ENCODE measurements at places on chromosomes 7 and 10.

GRCh38 chr10:34699904-34700517 lies 115.1 kb downstream of the PARD3 start:
- no peak for DNase-seq

- no peak for DNase-seq
These were observed 122.3 kb downstream of the PPP1R3A start for GRCh38 chr7:113796557-113796956.

DNA sequence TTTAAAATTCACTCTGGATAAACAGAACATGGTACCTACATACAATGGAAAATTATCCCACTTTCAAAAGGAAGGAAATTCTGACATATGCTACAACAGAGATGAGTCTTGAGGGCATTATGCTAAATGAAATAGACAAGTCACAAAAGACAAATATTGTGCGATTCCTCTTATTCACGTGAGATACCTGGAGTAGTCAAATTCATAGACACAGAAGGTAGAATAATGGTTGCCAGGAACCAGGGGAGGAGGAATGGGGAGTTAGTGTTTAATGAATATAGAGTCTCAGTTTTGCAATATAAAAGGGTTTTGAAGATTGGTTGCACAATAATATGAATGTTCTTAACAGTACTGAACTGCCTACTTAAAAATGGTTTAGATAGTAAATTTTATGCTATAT lies 69.8 kb upstream of the WAC start:
- no peak for DNase-seq

DNA sequence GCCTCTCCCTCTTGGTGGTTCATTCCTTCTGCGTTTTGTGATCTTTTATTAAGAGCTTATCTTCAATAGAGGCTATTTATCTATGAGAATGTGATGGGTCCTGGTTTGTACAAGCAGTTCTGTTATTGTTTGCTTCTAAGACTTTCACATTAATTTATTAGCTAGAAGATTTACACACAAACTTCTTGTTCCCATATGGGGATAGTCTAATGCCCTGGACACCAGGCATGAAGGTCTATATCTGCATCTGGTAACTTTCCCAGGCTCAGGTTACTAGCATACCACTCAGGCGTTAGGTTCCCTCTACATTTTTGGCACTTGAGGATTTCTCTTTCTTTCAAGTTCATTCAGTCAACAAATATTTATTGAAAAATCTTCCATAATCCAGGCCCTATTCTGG lies 7.7 kb downstream of the XPNPEP1 start:
- no peak for DNase-seq

- DNase-seq, result peak; percentile 39
These were observed 9.3 kb upstream of the TET1 start for GRCh38 chr10:68550747-68551411.

DNA sequence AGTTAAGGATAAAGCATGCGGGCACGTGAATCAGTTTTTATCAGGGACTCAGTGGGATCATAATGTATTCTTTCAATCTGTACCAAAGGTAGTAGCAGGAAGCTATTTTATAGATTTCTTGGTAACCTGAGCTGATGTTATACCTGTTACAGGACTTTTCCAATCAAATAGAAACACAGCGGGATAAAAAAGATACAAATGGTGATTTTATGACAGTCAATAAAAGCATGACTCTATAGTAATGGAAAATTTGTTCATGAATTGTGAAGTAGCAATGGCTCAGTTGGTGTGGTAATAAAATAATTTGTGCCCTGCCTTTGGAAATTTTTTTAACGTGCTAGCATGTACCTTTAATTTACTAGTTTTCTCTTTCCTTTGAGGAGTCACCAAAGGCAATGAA lies 300.7 kb upstream of the CELF2 start:
- no peak for DNase-seq

- DNase-seq, result no peak
These were observed 44.1 kb upstream of the GDF10 start for GRCh38 chr10:47255866-47256265.

DNA sequence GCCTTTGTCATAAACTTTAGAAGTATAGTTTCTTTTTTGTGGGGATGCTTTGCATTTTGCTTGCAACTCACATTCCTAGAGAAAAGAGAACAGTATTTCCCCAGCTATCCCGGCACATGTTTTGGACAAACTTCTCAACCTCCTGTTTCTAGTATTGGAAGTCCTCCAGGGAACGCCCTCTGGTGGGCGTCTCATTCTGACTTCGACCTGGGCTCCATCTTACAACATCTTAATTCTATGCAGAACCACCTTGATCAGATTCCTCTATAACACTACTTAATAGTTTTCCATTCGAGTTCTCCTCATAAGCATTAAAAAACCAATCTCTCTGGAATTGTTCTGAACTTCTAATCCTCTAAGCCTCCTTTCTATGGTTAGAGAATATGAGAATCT lies 139.5 kb upstream of the FZD8 start:
- peak; percentile 2 for DNase-seq

GRCh38 chr7:128424686-128425275 lies 15.0 kb upstream of the IMPDH1 start:
- no peak for DNase-seq

- no peak for DNase-seq
These were observed 49.7 kb downstream of the ADCY1 start for GRCh38 chr7:45623740-45624391.

DNA sequence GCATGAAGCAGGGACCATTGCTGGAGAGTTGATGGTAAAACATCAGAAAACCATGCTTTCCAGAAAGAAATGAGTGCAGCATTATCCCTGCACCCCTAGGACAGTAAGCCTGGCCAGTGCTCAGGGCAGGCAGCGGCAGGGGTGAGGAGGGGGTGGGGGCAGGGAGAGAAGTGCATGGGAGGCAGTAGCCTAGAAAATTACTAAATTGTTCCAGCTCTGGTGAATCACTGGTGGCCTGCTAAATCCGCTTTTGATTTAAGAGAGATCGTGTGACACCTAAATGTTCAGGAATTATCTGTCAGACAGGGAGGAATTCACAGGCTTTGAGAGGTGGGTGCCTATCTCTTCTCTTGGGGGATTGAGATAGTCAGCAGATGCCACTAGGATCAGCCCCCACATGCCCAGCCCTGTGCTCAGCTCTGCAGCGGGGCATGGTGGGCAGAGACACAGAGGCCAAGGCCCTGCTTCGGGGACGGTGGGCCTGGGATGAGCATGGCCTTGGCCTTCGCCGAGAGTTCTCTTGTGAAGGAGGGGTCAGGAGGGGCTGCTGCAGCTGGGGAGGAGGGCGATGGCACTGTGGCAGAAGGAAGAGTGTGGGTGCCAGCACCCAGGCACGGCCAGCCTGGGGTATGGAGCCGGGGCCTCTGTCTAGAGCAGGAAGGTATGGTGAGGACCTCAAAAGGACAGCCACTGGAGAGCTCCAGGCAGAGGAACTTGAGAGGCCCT lies 5.0 kb upstream of the AQP1 start:
- no peak for DNase-seq

DNA sequence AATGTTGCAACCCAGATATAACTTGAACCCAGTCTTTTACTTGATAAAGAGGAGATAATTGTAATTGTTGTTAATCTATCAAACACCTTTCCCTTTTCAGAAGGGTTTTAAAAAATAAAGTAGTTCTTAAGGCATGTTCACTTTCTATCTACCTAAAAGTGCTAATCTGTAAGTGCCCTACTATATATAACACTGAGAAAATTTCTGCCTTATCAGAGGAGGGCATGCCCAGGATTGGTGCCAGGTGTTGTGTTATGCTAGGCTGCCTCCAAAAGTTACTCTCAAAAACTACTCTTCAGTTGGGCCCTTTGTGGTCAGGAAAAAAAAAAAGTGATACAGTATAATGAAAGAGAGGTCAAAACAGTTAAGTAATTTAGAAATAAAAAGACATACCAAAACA lies 36.3 kb downstream of the SMNDC1 start:
- no peak for DNase-seq

DNA sequence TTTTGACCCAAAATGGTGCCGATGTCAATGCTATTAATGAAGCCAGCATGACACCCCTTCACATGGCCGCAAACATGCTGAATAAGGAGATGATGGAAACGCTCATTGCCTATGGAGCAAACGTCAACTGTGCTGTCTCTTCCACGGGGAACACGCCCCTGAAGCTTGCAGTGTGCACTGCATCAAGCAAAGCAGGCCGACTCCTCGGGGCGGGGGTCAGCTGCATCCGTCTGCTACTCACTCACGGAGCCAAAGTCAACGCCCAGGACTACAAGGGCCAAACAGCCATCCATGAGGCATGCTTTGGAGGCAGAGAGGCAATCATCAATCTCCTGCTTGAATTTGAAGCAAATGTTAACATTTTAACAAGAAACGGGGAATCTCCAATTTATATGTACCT lies 4.5 kb downstream of the ANKRD61 start:
- DNase-seq, result no peak

GRCh38 chr10:116909307-116909706 lies 60.0 kb downstream of the ENO4 start:
- no peak for DNase-seq
